Kidney glomerular epithelial cell (primary cell): ENCODE measurements at places on chromosomes 13 and 19.

GRCh38 chr13:94303644-94304174 lies 175.8 kb downstream of the DCT start:
- no peak for DNase-seq

GRCh38 chr13:32320528-32320927 lies 5.2 kb downstream of the BRCA2 start:
- no peak for DNase-seq

GRCh38 chr13:72473321-72473720 lies 254.1 kb downstream of the MZT1 start:
- no peak for DNase-seq

GRCh38 chr19:55068950-55069864 lies 6.3 kb upstream of the RDH13 start:
- DNase-seq, result no peak

- DNase-seq, result no peak
Measured at GRCh38 chr19:33878030-33878544, 81.4 kb downstream of the KCTD15 start.

DNA sequence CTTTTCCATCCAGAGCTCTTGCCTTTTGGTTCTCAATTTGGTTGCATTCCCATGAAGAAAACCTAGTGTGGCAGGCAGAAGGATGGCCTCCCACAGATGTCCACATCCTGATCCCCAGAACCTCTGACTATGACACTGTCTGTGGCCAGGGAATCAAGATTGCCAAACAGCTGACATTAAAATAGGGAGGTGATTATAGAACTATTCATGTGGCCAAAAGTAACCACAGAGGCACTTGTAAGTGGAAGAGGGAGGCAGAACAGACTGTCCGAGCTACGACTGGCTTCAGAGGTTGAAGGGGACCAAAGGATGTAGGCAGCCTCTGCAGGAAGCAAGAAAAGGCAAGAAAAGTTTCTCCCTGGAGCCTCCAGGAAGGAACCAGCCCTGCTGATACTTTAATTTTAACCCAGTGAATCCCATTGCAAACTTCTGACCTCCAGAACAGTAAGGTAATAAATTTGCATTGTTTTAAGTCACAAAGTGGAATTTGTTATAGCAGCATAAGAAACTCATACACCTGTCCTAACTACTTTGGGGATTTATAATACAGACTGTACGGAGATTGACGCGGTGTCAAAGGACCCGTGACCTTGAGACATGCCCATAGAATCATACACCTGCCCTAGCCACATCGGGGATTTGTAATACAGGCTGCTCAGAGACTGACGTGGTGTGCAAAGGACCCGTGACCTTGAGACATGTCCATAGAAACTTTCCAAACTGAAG lies 106.5 kb downstream of the ATP11A start:
- DNase-seq, result no peak

GRCh38 chr19:55418185-55418584 lies 10.6 kb upstream of the UBE2S start:
- DNase-seq, result peak; percentile 53

- peak; percentile 19 for DNase-seq
Measured at GRCh38 chr13:91904005-91904404, 505.6 kb downstream of the GPC5 start.

- no peak for DNase-seq
Measured at GRCh38 chr13:32362574-32362973, 47.3 kb downstream of the BRCA2 start.

DNA sequence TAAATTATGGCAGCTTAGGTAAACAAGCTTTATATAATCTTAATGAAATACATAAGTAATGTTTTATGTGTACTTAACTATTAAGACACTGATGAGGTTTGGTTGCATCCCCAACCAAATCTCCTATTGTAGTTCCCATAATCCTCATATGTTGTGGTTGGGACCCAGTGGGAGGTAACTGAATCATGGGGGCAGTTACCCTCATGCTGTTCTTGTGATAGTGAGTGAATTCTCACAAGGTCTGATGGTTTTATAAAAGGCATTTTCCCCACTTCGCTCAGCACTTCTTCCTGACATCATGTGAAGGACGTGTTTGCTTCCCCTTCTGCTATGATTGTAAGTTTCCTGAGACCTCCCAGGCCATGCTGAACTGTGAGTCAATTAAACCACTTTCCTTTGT lies 212.7 kb downstream of the DIAPH3 start:
- DNase-seq, result no peak

DNA sequence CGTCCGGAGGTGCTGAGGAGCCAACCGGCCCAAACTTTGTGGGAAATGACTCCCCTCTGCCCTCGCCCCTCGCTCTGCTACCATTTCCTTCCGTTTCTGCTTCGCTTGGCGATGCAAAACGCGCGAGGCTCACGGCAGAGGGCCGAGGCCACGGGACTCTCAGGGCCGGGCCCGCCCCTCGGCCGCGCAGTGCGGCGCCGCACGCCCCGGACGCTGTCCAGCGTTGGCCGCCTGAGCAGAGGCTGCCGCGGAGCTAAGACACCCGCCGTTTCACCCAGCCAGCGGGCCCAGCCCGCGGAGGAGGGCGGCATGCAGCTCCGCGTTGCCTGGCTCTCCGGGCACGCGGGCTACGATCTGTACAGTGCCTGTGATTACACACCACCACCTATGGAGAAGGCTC lies 2.1 kb upstream of the ZNF578 start:
- DNase-seq, result no peak

DNA sequence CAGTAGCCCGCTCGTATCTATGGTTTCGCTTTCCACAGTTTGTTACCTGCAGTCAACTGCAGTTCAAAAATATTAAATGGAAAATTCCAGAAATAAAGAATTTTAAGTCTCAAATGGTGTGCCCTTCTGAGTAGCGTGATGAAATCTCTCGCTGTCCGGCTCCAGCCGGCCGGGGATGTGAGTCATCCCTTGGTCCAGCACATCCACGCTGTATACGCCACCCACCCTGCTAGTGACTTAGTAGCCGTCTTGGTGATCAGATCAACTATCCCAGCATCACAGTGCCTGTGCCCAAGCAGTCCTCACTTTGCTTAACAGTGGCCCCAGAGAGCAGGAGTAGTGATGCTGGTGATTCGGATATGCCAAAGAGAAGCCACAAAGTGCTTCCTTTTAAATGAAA lies 40.0 kb downstream of the ZNF331 start:
- no peak for DNase-seq

DNA sequence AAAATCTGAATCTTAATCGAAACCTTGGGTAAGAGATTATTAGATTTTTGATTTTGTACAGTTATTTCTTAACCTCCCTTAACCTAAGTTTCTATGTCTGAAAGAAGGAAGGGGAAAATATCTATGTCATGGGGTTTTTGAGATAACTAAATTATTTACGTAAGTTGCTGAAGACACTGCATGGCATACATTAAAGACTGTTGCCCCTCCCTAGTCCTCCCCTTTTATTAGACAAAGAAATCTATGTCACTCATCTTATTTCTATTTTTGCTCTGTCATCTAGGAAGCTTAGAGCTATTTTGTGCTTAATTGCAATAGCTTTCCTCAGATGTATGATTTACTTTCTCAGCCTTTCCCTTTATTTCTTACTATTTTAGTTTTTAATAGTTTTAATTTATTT lies 15.0 kb downstream of the COG6 start:
- no peak for DNase-seq

DNA sequence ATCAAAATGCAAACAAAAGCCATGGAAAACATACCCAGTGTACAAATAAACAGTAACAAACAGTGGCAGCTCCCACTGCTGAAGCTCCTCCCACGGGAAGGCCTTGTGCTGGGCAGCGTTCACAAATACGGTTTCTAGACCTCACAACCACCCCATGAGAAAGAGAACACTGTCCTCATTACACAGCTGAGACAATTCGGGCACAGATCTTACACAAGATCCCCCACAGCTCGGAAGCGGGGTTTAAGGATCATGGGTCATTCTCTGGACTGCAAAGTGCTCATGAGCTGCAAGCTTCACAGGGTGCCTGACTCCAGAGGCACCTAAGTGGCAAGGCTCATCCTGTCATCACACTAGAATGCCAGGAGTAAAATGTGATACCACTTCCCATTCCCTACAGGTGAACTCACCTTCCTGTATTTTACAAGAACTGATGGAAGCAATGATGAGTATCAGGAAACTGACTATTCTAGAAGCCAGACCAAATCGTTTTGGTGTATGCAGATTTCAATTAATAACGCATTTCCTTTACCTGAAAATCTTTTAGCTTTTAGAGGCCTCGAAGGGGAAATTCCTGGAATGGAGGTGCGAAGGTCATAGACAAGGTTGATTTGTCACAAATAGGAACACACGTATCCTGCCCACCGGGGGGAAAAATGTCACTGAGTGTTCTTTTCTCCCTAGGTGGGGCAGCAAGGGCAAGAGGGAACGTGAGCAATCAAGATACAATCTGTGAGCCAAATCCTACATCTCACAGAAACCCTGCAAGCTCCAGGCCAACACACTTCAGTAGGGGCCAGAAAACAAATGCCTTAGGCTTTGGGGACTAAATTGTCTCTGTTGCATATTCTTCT lies 41.2 kb downstream of the STK24 start:
- DNase-seq, result peak; percentile 21

DNA sequence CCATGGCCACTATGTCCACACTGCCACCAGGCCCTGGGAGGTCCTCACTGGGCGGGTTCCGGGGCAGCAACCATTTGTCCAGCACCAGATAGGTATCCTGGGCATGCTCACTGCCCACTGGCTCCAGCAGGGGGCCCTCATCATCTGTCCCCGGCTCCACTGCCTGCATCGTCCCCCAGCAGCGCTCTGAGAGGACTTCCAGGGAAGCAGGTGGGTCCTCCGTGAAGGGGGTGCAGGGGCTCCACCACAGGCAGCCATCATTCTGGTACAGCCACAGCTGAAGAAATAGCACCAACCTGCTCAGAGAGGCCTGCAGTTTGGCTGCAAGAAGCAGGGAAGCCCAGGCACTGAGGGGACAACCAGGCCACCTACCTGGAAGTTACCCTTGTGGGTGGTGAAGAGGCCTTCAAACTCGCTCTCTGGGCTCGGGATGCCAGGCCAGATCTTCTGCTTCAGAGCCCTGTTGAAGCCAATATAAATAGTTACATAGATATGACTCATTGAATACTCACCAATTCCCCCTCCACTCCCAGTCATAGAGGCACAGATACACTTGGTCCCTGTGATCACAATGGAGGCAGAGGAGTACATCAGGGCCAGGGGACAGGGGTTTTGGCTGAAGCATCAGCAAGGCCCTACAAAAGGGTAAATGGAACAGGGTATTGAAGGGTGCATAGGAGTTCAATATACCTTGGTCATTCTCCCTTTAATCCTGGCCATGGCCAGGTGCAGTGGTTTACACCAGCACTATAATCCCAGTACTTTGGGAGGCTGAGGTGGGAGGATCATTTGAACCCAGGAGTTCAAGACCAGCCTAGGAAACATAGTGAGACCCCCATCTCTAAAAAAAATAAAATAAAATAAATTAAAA lies 4.1 kb downstream of the SWSAP1 start:
- DNase-seq, result peak; percentile 74

GRCh38 chr19:33304371-33304759 lies 2.0 kb upstream of the CEBPA start:
- DNase-seq, result no peak

- DNase-seq, result no peak
Measured at GRCh38 chr19:13899393-13899792, 6.5 kb downstream of the BRME1 start.

DNA sequence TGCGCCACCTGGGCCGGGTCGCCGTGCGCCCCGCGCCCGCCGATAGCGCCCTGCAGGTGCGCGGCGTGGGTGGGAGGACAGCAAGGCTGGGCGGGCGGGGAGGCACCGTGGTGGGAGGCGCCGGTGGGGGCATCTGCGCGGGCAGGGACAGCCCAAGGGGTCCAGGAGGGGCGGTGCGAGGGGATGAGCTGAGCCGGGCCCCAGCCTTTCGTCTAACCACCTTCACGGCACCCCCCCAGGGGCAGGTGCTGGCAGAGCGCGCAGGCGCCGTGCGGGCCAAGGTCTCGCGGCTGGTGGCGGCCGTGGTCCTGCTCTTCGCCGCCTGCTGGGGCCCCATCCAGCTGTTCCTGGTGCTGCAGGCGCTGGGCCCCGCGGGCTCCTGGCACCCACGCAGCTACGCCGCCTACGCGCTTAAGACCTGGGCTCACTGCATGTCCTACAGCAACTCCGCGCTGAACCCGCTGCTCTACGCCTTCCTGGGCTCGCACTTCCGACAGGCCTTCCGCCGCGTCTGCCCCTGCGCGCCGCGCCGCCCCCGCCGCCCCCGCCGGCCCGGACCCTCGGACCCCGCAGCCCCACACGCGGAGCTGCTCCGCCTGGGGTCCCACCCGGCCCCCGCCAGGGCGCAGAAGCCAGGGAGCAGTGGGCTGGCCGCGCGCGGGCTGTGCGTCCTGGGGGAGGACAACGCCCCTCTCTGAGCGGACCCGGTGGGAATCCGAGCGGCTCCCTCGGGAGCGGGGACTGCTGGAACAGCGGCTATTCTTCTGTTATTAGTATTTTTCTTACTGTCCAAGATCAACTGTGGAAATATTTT lies 3.1 kb downstream of the KISS1R start:
- no peak for DNase-seq

DNA sequence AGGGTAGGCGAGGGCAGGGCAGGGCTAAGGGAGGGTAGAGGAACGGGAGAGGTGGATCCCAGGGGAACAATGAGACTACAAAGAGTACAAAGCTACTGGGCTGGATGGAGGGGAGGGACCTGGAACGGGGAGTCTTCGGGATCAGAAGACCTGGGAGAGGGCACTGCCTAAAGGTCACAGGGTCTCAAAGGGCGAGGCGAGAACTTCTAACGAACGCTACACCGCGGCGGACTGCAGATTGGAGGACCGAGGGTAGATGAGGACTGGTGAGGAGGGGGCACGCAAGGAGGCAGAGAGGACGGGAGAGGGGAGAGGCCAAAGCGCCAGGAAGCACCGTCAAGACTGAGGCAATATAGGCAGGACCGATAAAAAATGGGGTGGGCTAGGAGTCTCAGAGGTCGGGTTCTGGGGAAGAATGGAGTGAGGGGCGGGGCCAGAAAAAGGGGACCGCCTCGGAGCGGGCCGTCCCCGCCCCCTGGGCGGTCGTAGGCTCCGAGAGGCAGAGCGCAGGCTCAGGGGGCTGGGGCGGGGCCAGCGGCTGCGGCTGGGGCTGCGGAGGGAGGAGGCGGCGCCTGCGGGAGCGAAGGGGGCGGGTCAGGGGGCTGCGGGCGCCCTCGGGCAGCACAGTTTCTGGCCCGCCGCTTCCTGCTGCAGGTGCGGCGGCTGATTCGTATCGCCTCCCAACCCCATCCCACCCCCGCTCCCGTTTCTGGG lies 1.3 kb upstream of the KCNC3 start:
- DNase-seq, result peak; percentile 63

- no peak for DNase-seq
Measured at GRCh38 chr19:1267477-1268225, 1.5 kb upstream of the CIRBP start.

GRCh38 chr13:67223024-67223423 lies 7.1 kb downstream of the PCDH9 start:
- DNase-seq, result no peak

GRCh38 chr19:39246951-39247669 lies 1.5 kb downstream of the IFNL4 start:
- DNase-seq, result no peak
